Activated T-helper 1 cell treated with anti-CD3 and anti-CD28 coated beads, Interleukin-12 subunit alpha, Interleukin-12 subunit beta, Interleukin-2, Interleukin-4 antibody, amounts not matched to agents 30 ng/mL and 10 ng/mL and 1 ng/mL, durations not matched to agents 14 hours and 24 hours and 36 hours (primary cell): ENCODE measurements at places on chromosomes 12 and 14.

GRCh38 chr12:11633968-11634367, 15.5 kb upstream of the ETV6 start:
- H3K4me3 ChIP-seq: no peak overlapping the region
- DNase-seq: no peak
- no peak overlapping the region for H3K27ac ChIP-seq
- H3K36me3 ChIP-seq: no peaks in the 10 kb centered on the region
- no peaks in the 10 kb centered on the region for H3K4me1 ChIP-seq

- peaks cover 5% of the 10 kb centered on the region for H3K36me3 ChIP-seq
- H3K4me1 ChIP-seq: peaks cover 28% of the 10 kb centered on the region
- H3K27me3 ChIP-seq: peaks cover 4% of the 10 kb centered on the region
- H3K27ac ChIP-seq: peak overlapping the region; percentile 91
- H3K4me3 ChIP-seq: peak overlapping the region; percentile 97
- DNase-seq: peak; percentile 8
These were observed 427 bp upstream of the TMEM120B start for GRCh38 chr12:121712190-121712460.

DNA sequence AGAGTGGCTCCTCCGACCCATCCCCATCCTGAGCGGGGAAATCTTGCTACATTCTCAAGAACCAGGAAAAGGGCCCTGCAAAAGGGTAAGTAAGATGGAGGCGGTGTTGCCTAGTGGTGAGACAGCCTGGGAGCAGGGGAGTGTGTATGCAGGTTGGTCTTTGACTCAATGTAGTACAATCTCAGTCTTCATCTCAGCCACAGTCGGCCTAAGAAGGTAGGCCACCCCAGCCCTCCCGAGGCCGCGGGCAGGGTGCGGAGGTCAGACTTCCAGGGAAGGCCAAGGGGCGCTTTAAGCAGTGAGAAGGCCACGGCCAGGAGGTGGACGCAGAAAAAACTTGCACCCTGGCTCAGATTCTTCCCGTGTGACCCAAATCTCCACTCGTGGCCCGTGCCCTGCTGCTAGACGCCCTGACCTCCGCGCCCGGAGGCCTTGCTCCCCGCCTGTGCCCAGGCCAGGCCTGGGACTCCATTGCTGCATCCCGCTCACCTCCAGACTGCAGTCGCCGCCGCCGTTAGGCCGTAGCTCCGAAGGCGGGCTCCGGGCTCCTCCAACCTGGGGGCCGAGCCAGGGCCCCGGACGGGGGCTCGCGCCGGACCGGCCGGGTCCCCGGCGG, 435 bp downstream of the FOXM1 start:
- DNase-seq: peak; percentile 12
- H3K36me3 ChIP-seq: peaks cover 30% of the 10 kb centered on the region
- peak overlapping the region; percentile 93 for H3K27ac ChIP-seq
- H3K27me3 ChIP-seq: no peaks in the 10 kb centered on the region
- peaks cover 44% of the 10 kb centered on the region for H3K4me1 ChIP-seq

GRCh38 chr12:114248527-114248926, 157.4 kb downstream of the TBX5 start:
- H3K27me3 ChIP-seq: no peaks in the 10 kb centered on the region
- DNase-seq: no peak
- H3K27ac ChIP-seq: no peak overlapping the region
- H3K4me3 ChIP-seq: no peak overlapping the region

DNA sequence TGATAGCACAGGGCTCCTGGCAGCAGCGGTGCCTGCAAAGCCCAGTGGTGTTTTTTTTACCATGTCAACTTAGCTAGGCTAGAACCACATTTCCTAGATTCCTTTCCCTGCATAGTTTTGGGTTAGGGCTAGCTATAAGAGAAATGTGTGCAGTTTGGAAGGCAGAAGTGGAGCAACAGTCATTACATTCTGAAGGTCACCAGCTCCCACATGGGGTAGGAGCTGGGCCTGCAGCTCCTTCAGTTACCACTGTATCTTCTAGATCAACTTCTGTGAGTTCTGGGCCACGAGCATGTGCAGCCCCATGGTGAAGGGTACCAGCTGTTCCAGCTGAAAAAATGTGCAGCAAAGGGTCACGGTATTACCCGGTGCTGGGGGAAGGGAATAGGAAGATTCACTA, 2.3 kb upstream of the SLC25A3 start:
- H3K36me3 ChIP-seq: peaks cover 21% of the 10 kb centered on the region
- H3K27me3 ChIP-seq: no peaks in the 10 kb centered on the region
- peak overlapping the region; percentile 25 for H3K4me3 ChIP-seq
- H3K4me1 ChIP-seq: peaks cover 23% of the 10 kb centered on the region
- no peak for DNase-seq

- no peak overlapping the region for H3K27ac ChIP-seq
- no peaks in the 10 kb centered on the region for H3K36me3 ChIP-seq
- H3K4me3 ChIP-seq: no peak overlapping the region
- no peaks in the 10 kb centered on the region for H3K4me1 ChIP-seq
- peak; percentile 15 for DNase-seq
These were observed 58.6 kb downstream of the TSPAN9 start for GRCh38 chr12:3135522-3136461.

DNA sequence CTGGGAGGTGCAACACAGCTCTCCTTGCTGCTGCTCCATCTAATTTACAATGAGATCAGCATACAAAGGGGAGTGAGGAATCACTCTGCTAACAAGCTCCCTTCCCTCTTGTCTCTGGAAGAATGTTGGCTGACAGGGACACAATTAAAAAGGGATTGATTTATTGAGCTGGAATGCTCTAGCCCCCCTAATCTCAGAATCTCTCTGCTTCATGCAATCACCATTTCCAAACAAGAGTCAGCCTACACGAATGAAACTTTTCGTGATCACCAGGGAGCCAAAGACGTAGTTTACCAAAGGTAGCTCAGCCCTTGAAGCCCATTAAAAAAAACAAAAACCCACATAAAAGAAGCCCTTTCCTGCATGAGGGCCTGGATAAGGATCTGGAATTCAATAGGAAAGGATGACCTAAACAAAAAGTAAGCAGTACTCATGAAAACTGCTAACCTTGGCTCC, 223.8 kb downstream of the C12orf75 start:
- H3K4me1 ChIP-seq: no peaks in the 10 kb centered on the region
- H3K36me3 ChIP-seq: no peaks in the 10 kb centered on the region
- H3K27ac ChIP-seq: no peak overlapping the region
- H3K27me3 ChIP-seq: peaks cover 2% of the 10 kb centered on the region
- H3K4me3 ChIP-seq: no peak overlapping the region
- DNase-seq: no peak

DNA sequence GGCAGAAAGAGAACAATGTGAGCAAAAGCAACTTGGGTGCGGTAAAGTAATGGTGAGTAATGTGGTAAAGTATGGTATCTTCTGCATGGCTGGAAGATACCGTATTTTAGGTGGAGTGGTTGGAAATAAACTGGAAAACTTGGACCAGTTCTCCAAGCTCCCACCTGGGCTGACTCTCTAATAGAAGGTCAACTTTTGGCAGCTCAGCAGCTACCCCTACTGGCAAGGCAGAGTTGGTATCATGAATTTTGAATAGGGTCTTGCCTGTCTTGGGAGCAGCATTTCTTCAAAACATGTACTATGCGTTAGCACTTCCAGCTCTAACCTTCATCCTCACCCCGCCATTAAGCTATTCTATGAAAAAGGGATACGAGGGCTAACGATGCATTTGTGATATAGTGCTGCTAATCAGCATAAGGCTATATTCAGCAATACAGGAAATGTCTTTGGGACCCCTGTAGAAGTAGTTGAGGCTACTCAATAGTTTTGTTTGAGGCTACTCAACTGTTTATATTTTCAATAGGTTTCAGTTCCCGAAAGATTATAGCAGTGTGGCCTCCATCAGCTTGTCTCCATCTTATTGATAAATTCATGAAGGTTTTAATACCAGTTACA, 276.3 kb upstream of the FAR2 start:
- no peaks in the 10 kb centered on the region for H3K36me3 ChIP-seq
- H3K27me3 ChIP-seq: no peaks in the 10 kb centered on the region
- H3K27ac ChIP-seq: no peak overlapping the region
- H3K4me1 ChIP-seq: no peaks in the 10 kb centered on the region
- no peak for DNase-seq
- no peak overlapping the region for H3K4me3 ChIP-seq

- H3K4me1 ChIP-seq: no peaks in the 10 kb centered on the region
- no peaks in the 10 kb centered on the region for H3K27me3 ChIP-seq
- peaks cover 1% of the 10 kb centered on the region for H3K36me3 ChIP-seq
- DNase-seq: no peak
- no peak overlapping the region for H3K4me3 ChIP-seq
- no peak overlapping the region for H3K27ac ChIP-seq
These were observed 7.4 kb downstream of the IFI27L1 start for GRCh38 chr14:94088516-94088915.

GRCh38 chr12:120980800-120981368, 2.5 kb downstream of the HNF1A start:
- H3K36me3 ChIP-seq: no peaks in the 10 kb centered on the region
- DNase-seq: no peak
- H3K4me3 ChIP-seq: no peak overlapping the region
- H3K27ac ChIP-seq: no peak overlapping the region

- H3K27me3 ChIP-seq: peaks cover 3% of the 10 kb centered on the region
- no peaks in the 10 kb centered on the region for H3K4me1 ChIP-seq
- no peak overlapping the region for H3K4me3 ChIP-seq
These were observed 272.8 kb downstream of the AKAP6 start for GRCh38 chr14:32601906-32602305.

DNA sequence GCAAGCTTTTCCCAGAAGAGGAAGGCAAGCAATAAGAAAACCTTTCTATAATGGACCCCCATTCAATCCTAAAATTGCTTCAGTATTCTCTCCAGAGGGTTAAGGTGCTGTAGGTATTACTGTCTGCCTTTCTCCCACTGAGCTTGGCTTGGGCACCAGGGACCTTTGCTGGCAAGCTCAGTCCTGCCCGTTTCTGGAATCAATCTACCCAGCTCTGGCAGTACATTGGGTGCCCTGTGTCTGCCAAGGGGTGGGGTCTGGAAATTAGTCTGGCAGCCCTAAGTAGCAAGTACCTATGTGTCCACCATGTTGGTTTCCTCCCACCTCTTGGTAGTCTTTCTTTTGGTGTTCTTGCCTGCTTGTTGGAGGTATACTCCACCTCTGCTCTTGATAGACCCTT, 72.6 kb downstream of the C12orf75 start:
- H3K27me3 ChIP-seq: no peaks in the 10 kb centered on the region
- no peak for DNase-seq
- no peak overlapping the region for H3K4me3 ChIP-seq
- H3K36me3 ChIP-seq: peaks cover 11% of the 10 kb centered on the region
- no peak overlapping the region for H3K27ac ChIP-seq

DNA sequence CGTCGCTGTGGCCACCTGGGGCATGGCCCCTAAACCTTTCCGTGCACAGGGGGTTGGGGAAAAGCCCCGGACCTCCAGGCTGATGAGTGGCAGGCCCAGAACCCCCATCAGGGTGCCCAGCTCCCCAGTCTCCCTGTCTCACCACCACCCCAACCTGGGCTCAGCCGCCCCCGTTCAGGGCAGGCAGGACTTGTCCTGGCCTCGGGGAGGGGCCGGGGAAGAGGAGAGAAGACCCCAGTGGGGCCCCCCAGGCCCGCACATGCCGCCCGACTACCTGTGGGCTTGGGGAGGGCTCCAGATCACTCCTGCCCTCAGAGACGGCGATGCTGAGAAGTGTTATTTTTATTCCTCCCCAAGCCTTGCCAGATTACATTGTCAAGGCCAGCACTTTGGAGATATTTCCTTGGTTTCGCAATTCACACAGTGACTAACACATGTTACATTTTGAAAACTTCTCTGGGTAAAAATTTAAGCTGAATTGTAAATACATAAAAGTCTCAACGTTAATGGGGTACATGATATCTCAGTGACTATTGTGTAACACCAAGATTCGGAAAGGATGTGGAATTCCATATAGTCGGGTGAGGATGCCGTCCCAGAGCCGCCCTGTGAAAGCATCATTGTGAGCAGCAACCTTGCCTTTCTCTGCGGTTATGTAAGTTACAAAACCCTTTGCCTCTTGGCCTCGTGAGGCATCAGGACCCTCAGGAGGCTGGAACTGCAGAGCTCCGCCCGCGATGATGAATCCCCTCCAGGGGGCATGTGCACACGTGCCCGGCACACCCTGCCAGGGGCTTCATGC, 85.6 kb upstream of the DIO3 start:
- no peak overlapping the region for H3K4me3 ChIP-seq
- no peak overlapping the region for H3K27ac ChIP-seq
- H3K27me3 ChIP-seq: no peaks in the 10 kb centered on the region
- H3K4me1 ChIP-seq: no peaks in the 10 kb centered on the region

GRCh38 chr14:65187421-65188049, 85.2 kb upstream of the MAX start:
- DNase-seq: no peak
- no peak overlapping the region for H3K27ac ChIP-seq
- H3K27me3 ChIP-seq: no peaks in the 10 kb centered on the region
- peaks cover 30% of the 10 kb centered on the region for H3K4me1 ChIP-seq

- no peak overlapping the region for H3K4me3 ChIP-seq
- peaks cover 46% of the 10 kb centered on the region for H3K4me1 ChIP-seq
- H3K36me3 ChIP-seq: peaks cover 1% of the 10 kb centered on the region
- no peak overlapping the region for H3K27ac ChIP-seq
- H3K27me3 ChIP-seq: no peaks in the 10 kb centered on the region
These were observed 6.0 kb upstream of the HSP90AA1 start for GRCh38 chr14:102092806-102093205.

DNA sequence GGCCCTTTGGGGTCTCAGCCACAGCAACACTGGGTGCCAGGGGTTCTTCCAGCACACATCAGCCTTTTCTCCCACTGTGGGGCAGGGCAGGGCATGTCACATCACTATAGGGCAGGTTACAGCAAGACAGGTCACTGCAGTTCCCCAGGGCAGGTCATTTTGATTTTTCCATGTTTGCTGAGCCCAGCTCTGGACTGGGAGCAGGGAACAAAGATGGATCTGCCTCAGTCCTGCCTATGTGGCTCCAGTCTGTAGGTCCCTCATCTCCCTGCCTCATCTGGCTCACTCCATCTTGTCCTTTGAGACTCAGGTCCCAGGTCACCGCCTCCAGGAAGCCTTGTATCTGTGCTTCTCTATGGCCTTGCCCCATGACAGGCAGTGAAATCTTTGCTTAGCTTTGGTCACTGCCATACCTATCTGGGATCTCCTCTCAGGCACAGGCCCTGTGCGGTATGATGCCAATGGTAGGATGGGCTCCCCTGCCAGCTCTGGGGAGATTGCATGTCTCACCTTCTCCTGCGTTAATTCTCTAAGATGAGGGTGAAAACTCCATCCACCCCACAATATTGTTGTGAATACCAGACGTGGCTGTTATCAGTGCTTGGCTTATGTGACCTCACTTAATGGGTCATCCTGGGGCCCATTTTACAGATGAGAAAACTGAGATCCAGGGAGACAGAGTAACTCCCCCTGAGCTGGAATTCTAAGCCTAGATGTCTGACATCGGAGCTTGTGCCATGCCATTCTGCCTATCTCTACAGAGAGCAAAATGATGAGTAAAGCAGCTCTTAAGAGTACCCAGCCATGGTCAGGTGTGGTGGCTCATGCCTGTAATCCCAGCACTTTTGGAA, 1.5 kb downstream of the SERPINA6 start:
- H3K27ac ChIP-seq: no peak overlapping the region
- H3K36me3 ChIP-seq: no peaks in the 10 kb centered on the region
- DNase-seq: no peak
- H3K4me3 ChIP-seq: no peak overlapping the region
- no peaks in the 10 kb centered on the region for H3K4me1 ChIP-seq

GRCh38 chr12:70966996-70967790, 46.7 kb upstream of the PTPRR start:
- H3K4me1 ChIP-seq: no peaks in the 10 kb centered on the region
- H3K27ac ChIP-seq: no peak overlapping the region
- no peak for DNase-seq
- no peaks in the 10 kb centered on the region for H3K27me3 ChIP-seq
